RKO (cell line): ENCODE measurements at places on chromosomes 4 and X.

GRCh38 chr4:38411981-38412536 lies 251.9 kb upstream of the KLF3 start:
- no peak for DNase-seq

DNA sequence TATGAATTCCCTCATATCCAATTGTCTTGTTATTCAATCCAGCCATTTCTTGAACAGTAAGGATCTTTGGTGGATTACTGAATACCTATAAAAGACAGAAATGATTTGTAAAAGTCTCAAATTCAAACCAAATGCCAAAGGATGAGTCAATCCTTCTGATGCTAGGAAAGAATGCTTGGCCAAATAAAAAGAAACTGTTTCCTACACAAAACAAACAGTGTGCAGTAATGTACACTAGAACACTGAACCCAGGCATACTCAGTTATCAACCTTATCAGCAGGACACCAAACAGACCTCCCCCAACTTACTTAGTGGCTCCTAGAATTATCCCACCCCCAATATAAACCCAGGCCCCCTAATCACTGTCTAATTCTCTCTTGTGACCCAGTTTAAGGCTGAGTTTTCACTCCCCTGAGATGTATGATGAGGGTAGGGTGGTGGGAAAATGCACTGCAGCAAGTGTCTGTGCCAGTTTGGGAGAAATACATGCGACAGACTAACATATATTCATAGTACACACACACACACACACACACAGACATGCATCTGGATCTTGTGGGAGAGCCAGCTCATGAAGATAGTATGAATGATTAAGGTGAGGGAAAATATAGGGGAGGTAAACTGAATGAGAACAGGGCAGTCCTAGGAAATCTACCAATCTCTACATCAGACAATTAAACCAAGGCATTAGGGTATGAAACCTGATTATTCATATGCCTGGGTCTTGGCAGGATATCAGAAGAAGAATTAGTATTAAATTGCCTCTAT lies 35.0 kb downstream of the CLDN2 start:
- DNase-seq: no peak

DNA sequence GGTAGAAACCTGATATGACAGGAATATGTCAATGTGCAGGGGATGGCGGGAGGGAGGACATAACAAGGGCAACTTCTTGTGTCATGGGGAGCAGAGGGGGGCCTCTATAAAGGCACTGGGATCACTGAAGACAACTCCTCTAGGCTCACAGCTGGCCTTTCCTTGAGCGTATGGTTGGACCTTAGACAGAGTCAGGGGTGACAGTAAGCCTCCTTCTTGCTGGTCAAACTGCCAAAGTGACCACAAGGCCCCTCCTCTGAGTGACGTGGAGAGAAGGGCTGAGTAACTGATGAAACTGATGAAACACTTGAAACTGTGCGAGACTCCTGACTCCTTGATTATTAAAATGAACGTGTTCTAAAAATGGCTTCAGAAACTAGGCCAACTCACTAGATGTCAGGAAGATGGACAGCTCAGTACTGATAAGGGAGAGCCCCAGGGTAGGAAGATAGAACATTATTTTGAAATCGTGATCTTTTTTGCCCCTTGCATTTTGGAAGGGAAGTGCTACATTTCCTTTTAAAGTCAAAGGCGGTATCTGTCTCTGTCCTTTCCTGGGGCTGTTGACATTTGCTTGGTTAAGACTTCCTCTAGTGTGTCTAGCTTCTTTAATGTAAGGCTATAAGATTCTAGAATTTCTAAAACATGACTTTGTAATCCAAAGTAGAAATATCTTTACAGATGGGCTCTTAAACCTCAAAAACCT lies 1.6 kb downstream of the RAB33A start:
- DNase-seq: peak; percentile 83

- no peak for DNase-seq
Observed at GRCh38 chr4:89173336-89174090, 62.2 kb downstream of the TIGD2 start.

- no peak for DNase-seq
Observed at GRCh38 chr4:186260117-186260503, 5.9 kb upstream of the F11 start.

- DNase-seq: no peak
Observed at GRCh38 chr4:128574706-128575105, 234.8 kb upstream of the JADE1 start.

- peak; percentile 32 for DNase-seq
Observed at GRCh38 chr4:47662975-47663374, 174.9 kb downstream of the CORIN start.

DNA sequence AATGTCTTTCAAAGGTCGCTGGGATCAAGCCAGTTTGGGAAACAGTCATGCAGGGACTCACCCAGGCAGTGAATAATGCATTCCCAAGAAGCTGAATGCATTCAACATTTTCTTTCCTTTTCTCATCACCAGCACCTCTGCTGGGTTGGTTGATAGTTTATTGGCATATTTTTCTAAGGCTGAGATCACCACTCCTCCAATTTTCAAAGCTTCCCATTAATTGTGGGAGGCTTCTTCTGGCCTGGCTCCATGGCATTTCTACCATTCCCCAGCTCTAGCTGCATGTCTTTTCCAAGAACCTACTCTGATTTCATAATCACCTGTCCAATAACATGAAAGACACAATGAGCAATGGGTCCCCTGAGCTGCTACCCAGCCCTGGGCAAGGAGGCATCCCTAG lies 35.8 kb downstream of the CHRDL1 start:
- DNase-seq: no peak

DNA sequence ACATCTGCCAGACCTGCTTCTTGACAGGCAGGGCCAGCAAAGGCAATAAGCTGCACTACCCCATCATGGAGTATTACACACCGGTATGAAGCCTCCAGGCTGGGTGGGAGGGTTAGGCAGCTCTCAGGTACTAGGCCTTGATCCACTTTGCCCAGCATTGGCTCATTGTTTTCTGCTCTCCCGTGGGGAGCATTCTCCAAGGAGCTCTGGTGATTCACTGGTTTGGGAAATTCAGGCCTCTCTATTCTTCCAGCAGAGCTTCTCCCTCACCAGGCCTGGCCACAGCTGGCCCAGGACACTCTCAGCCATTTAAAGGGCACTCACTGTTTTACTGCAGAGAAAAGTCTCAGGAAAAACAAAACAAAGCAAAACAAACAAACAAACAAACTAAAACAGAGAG lies 33.0 kb downstream of the DRP2 start:
- no peak for DNase-seq

GRCh38 chr4:112857461-112857860 lies 192.0 kb upstream of the ANK2 start:
- peak; percentile 90 for DNase-seq

DNA sequence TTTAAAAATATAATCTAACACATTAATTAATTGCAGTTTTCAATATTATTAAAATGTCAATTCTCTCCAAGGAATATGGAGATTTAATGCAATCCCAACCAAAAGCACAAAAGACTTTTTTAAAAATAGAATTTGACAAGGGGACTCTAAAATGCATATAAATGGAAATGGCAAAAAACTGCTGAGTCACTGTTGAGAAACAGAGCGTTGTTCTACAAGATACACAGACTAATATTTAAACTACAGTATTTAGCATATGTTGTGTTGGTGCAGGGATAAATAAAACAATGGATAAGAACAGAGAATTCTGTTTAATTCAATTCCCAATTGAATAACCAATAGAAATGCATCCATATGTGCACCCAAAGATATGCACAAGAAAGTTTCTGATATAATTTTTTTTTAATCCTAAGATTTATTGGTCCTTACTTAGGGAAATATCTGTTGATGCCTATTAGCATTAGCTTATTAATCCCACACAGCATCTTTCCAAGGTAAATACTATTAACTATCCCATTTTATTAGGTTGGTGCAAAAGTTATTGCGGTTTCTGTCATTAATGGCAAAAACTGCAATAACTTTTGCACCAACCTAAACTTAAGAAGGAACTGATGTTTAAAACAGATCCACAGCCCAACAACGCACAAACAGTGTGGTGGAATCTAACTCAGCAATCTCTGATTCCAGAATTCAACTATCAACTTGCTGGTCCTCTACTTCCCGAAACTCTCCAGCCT lies 86.8 kb upstream of the VEGFC start:
- DNase-seq: no peak

GRCh38 chr4:8377103-8378075 lies 63.1 kb downstream of the ACOX3 start:
- no peak for DNase-seq

DNA sequence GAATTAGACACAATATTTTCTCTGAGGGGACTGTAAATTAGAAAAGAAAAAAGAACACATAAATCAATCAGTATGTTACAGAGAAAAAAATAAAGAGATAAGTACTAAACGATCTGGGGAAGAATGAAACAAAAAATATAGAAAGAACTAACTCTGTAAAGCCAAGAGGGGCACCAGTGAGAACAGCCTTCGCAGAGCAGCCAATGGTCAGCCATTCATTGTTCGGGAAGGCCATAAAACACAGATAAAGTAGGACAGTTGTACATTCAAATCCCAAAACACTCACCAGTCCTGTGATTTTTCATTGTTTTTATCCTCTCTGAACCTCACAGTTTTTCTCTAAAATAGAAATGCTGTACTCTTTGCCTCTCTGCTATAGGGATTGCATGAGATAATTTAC lies 127.9 kb downstream of the NEK1 start:
- DNase-seq: peak; percentile 10

- no peak for DNase-seq
Observed at GRCh38 chr4:164350061-164350460, 403.9 kb upstream of the SMIM31 start.

- no peak for DNase-seq
Observed at GRCh38 chr4:141006242-141006802, 126.9 kb downstream of the RNF150 start.

- peak; percentile 30 for DNase-seq
Observed at GRCh38 chrX:115561605-115562479, 868 bp downstream of the PLS3 start.

GRCh38 chr4:42397635-42398170 lies 415 bp downstream of the SHISA3 start:
- DNase-seq: no peak

DNA sequence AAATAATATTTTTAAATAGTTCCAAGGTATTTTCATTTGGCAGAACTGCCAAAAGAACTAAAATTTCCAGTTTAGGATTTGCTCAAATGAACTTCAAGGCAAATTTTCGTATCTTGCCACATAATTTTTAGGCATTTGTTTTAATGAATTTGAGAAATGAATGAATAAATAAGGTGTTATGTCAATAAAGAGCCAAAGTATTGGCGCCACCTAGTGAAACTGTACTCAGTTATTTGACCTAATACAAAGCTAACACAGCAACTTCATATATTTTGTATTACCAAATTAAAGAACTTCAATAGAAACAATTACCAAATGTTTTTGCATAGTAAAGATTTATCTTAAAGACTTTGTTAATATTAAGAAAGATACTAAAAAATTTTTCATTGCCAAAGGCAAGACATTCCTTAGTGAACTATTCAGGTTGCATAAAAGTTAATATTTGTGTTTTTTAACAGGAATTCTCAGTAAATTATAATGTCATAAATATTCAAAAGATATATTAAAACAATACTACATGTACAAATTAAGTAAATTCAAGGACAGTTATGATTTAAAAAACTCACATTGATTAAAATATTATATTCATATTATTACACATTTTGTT lies 50.3 kb downstream of the STPG2 start:
- peak; percentile 51 for DNase-seq

DNA sequence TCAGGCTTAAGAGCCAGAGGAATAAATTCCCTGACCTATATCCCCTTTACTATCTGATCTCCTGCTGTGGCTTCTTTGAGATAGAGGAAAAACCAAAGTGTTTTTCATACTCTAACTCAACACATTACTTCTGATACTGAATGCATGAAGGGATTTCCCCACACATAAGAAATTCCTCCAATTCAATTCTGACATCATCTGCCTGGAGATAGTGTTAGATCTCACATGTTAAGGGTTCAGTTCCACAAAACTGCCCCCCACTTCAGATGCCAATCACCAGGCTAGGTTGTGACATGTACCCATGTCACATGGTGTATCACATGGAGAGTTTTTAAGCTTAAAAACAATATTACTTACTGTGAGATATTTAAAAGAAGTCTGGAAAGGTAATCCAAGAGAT lies 46.8 kb downstream of the GSTCD start:
- DNase-seq: no peak

DNA sequence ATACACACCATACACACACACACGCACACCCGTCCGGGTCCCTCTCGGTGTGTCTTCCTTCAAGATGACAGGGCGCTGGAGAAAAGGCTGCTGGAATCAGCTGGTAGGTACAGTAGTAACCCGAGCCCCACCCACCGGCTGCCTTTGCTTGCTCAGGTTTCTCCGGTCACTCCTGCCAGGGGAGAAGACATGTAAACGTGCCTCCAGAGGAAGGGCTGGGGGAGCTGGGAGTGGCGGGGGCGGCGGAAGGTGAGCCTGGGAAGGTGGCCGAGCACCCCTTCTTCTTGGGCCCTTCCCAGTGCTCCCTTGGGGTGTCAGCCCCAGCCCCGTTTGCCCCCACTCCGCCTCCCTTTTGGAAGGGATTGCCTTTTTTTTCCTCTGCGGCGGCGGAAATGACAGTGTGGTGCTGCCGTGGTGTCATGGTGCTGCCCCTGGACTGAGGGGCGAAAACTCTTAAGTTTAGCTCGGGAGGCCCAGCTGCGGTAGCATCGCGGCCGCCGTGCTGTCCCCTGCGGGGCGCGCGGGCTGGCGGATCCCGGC lies at the start of gene MID2:
MID2 (plus strand) TSS at position 169 of the 540 bp plus-strand sequence. CDS start 561 bp downstream, outside the sequence.
- peak; percentile 61 for DNase-seq

DNA sequence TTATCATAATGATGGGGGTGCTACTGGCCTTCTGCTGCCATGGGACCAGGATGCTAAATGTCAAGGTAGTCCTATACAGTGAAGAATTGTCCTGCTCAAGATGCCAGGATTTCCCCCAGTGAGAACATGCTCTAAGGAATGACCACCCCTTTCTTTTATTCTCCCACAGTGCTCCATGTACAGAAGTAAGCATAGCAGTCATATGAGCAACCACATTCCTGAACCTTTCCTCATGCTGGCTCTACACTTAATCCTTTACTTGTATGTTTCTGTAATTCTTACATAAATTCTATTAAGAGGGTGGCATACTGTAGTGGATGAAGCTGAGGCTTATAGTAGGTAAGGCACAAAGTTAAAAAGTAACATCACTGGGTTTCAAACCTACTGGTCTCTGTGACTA lies 20.2 kb downstream of the CYP2U1 start:
- peak; percentile 15 for DNase-seq

GRCh38 chrX:3504916-3505315 lies 158.5 kb upstream of the MXRA5 start:
- no peak for DNase-seq

- peak; percentile 82 for DNase-seq
Observed at GRCh38 chr4:125091-125771, 930 bp downstream of the ZNF718 start.
